ENCODE measurements at places on chromosomes 1 and 21. TPM values are rescaled to one million over a fixed set of nuclear protein-coding genes. Genes with fewer than 3 reads are reported as not detected.

- no peak for DNase-seq
These were observed 183.5 kb upstream of the DPYD start for GRCh38 chr1:98104289-98104688.

- DNase-seq: no peak
These were observed 1.9 kb downstream of the KRTAP10-4 start for GRCh38 chr21:44575307-44576024.

The DENND2C gene
- 1.5 TPM for total RNA-seq

DNA sequence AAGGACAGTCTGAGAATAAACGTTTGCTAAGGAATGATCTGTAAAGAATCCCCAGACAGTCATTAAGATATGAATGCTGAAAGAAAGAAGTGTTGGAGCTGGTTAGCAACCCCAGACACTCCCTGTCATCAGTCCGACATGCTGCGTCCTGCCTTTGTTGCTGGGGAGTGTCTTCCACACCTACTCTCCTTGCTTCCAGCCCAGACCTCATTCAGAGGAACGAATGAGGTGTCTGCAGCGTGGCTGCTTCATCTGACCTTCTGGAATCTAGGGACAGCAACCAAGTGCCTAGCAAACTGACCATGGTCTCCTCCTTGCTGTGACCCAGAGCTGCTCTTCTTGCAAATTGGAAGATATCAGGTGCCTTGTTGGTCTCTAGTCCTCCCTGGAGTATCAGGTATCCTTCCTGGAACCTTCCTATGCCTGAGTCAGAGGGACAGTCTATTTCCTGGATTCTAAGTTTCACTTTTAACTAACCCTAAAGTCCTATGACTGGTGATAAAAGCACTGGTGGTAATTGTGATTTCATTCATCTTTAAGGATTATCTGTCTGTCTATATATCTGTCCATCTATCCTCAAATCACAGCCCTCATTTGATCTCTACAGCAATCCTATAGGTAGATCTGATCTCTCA is 45.3 kb downstream of the NFASC start:
- no peak for DNase-seq

The FNDC10 gene
- 3.6 TPM for total RNA-seq

The DNASE2B gene
- total RNA-seq: not detected

GRCh38 chr1:76854255-76854654 is 13.0 kb upstream of the ST6GALNAC5 start:
- DNase-seq: no peak

DNA sequence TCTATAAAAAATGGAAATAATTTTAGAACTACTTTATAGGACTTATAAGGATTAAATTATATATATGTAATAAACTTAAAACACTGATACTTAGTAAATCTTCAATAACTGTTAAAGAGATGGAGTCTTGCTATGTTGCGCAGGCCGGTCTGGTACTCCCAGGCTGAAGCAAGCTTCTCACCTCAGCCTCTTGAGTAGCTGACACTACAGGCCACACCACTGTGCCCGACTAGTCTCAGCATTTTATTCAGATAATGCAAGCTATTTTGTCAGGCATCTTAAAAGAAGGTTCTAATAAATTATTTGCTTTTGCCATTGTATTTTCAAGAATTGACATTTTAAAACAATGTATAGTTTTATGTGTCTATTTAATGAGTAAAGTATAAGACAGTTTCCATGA is 20.8 kb downstream of the CNST start:
- no peak for DNase-seq

DNA sequence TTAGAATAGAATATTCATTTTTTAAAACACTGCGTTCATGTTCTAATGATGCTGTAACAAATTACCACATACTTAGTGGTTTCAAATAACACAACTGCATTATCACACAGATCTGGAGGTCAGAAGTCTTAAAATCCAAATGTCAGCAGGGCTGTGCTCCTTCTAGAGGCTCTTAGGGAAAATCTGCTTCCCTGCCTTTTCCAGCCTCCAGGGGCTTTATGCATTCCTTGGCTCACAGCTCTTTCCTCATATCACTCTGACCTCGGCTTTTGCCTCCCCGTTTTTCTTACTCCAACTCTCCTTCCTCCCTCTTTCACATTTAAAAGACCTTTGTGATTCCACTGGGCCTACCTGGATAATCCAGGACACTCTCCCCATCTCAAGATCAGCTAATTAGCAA is 18.6 kb upstream of the FMN2 start:
- no peak for DNase-seq

- DNase-seq: no peak
These were observed 125.8 kb upstream of the SLC44A3 start for GRCh38 chr1:94694226-94694915.

DNA sequence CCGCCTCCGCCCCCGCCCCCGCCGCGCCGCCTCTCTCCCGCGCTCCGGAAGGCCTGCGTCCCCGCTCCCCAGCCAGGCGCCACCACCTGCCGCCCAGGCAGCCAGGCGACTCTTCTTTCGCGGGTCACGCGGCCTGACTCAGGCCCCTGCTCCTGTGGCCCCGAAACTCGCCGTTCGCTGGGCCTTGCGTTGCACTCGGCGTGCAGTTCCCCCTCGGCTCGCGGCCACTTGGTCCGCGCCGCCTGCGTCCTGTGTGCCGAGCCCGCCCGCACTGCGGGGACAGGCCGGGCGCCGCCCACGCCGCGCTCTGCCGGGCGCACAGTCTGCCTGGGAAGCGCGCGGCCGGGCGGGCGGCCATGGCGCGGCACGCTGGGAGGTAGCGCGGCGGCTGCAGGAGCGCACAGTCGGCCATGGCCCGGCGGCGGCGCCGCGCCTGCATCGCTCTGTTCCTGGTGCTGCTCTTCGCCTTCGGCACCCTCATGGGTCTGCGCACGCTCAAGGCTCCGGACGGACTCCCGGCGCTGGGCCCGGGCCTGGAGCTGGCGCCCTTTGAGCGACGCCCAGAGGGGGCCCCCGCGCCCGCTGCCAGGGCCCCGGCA is at the start of gene MANEAL:
Gene MANEAL (plus strand): TSS at position 75 of the 599 bp plus-strand sequence. CDS start 336 bp downstream, at position 411.
- peak; percentile 48 for DNase-seq

- no peak for DNase-seq
These were observed 144.3 kb downstream of the ZSCAN20 start for GRCh38 chr1:33616780-33617179.

DNA sequence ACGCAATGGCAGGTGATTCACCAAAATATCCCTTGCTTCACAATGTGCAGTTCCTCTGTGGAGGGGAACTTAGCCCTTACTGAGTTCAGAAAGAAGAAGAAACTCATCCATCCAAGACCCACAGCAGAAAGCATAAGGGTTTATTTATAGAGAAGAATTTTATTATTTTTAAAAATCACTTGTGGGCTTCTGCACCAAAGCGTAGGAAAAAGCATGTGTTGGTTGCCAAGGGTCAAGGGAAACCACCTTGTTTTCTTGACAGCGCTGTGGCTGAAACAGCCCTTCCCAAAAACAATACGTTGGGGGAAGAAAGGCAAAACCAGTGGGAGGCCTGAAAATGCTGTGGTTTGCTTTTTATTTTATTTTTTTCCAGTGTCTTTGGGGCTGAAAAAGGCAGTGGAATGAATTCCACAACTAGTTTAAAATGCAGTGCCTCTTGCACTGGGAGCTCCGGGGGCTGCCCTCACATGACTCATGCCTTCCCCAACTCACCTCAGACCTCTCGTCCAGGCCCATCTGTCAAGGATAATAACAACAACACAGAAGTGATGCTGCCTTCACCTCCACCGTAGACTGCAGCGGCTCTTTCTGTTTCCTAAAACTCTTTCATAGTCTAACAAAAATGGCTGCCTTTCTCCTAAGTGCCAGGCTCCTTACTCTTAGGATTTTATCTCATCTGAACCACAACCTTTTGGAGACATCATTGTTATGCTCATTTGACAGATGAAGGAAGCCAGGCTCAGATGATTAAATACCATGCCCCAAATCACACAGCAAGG is 224.2 kb upstream of the JUN start:
- peak; percentile 73 for DNase-seq

- peak; percentile 12 for DNase-seq
These were observed 1.6 kb downstream of the CASZ1 start for GRCh38 chr1:10794724-10795275.

GRCh38 chr1:76754730-76755129 is 112.5 kb upstream of the ST6GALNAC5 start:
- no peak for DNase-seq

The WLS gene
- total RNA-seq: not detected

The RPS27 gene
- total RNA-seq: 1,638 TPM

DNA sequence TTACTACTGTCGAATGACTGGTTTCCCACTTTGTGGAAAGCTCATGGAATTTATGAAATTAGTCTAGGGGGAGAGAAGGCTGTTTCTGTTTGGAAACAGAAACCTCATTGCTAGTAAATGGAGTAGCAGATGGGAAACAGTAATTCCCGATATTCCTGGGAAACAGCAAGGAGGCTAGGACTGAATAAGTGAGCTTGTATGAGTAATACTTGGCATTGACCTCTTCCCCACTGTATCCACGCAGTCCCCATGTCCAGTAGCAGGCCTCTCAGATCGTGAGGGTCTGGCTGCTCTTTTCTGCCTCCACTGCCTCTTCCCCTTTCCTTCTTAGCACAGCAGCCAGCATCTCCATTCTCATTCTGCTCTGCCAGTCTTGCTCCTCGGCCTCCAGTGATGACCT is 75.5 kb downstream of the PRDM2 start:
- DNase-seq: no peak

DNA sequence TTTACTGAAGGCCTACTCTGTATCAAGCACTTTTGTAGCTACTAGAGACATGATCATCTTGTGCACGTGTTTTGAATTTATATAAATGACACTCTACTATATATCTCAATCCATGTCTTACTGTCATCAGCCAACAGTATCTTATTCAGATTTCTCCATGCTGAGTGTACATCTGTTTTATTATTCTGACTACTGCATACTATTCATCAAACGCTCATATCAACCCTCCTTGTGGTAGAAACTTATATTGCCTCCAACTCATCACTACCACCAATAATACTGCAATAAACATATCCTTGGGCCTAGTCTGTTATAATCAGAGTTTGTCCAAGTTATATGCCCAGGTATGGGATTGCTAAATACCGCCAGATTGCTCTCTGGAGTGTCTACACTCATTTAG is 81.6 kb upstream of the IRF2BP2 start:
- no peak for DNase-seq

DNA sequence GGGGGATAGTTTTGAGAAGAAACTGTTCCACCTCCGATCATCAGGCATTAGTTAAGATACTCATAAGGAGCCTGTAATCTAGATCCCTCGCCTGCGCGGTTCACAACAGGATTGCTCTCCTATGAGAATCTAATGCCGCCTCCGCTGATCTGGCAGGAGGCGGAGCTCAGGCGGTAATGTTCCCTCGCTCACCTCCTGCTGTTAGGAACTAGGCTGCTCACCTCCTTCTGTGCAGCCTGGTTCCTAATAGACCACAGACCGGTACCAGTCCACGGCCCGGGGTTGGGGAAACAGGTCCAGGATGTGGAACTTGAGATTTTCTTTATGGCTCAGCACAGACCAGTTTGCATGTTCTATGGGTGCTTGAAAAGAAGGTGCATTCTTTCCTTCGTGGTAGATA is 27.2 kb upstream of the FAM3B start:
- no peak for DNase-seq

DNA sequence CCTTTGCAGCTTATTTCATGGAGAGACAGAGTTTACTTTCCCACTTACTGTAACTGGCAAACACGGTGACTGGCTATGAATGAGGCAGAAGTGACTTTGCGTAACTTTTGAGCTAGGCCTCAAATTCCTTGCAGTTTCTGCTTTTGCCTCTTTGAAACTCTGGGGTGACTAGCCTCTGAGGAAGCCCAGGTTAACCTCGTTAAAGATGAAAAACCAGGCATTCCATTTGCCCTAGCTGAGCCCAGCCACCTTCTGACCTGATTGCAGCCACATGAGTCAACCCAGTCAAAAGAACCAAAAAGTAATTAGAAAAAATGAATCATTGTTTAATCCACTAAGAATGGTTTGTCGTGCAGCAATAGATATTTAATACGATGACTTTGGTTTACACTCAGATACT is 20.4 kb downstream of the PRMT6 start:
- DNase-seq: no peak

DNA sequence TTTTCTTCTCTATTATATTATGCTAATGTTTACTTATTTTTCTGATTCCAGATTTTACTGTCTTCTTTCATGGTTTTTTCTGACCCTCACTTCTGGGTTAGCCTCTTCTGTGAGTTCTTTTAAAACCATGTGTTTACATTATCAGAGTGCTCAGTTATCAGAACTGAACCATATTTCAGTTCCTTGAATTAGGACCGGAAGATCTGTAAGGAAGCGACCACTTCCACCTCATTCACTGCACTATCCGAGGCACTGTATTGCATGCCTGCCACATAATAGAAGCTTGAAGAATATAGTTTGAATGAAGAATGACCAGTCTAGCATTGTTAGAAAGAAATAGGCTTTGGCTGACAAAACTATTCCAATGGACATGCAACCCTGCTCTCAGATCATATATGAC is 281.0 kb upstream of the DEPDC1 start:
- DNase-seq: no peak

The VWA5B1 gene
- not detected for total RNA-seq

DNA sequence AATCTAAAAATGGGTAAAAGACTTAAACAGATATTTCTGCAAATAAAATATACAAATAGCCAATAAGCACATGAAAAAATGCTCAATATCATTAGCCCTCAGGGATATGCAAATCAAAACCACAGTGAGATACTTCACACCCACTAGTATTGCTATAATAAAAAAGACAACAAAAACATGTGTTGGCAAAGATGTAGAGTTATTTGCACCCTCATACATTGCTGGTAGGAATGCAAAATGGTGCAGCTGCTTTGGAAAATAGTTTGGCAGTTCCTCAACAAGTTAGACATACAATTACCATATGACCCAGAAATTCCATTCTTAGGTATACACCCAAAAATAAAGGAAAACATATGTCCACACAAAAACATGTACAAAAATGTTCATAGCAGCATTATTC is 30.2 kb downstream of the ZZZ3 start:
- DNase-seq: no peak

The BNIPL gene
- 1.4 TPM for total RNA-seq

The VASH2 gene
- total RNA-seq: 0.25 TPM

DNA sequence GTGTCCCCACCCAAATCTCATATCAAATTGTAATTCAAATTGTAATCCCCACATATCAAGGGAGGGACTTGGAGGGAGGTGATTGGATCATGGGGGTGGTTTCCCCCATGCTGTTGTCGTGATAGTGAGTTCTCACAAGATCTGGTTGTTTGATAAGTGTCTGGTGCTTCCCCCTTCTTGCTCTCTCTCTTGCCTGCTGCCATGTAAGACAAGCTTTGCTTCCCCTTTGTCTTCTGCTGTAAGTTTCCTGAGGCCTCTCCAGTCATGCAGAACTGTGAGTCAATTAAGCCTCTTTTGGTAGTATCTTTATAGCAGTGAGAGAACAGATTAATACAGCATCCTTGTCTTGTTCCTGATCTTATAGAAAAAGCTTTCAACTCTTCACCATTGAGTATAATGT is 6.5 kb upstream of the LRRC39 start:
- DNase-seq: peak; percentile 6
